RPMI8226 (cell line): ENCODE measurements at places on chromosomes 5 and 9.

- DNase-seq = no peak
Observed at GRCh38 chr5:125890511-125890931, 532.7 kb upstream of the GRAMD2B start.

DNA sequence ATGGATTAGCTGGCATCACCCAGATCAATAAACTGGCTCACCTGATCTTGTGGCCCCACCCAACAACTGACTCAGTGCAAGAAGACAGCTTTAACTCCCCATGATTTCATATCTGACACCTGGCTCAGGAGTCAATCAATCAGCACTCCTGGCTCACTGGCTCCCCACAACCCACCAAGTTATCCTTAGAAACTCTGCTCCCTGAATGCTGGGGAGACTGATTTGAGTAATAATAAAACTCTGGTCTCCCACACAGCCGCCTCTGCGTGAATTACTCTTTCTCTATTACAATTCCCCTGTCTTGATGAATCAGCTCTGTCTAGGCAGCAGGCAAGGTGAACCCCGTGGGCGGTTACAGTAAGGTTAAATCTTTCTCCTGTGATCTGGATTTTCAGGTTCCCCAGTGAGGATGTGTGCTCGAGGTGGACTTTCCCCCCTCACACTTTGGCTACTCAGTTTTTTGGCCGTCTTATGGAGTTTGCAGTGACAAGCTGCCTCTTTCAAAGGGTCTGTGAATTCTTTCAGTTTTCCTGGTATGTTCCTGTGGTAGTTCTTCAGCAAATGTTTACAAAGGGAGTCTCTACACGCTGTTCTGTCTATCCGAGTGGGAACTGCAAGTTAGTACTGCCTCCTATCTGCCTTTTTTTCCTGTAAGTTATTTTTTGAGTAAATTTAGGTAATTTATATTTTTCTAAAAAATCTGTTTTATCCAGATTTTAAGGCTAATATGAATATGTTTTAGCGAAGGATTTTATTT lies 500.2 kb upstream of the NUDT12 start:
- no peak for DNase-seq

DNA sequence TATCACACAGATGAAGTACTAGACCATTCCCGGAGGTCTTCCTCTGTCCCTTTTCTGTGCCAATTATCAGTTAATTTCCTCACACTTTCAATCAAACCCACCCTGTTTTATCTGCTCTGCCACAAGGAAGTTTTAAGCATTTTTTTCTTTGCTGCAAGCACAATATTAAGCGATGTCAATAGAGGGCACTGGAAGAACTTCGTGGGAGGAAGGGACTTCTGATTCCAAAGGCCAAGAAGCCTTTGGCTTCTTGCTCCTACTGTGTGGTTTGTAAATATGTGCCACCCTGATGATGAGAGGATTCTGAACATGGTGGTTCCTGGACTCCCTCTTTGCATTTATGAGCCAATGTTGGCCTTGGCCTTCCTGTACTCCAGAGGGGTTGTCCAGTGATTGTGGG lies 1712.5 kb upstream of the C9orf72 start:
- no peak for DNase-seq

GRCh38 chr9:91720751-91721705 lies 229.0 kb downstream of the ROR2 start:
- peak; percentile 16 for DNase-seq

DNA sequence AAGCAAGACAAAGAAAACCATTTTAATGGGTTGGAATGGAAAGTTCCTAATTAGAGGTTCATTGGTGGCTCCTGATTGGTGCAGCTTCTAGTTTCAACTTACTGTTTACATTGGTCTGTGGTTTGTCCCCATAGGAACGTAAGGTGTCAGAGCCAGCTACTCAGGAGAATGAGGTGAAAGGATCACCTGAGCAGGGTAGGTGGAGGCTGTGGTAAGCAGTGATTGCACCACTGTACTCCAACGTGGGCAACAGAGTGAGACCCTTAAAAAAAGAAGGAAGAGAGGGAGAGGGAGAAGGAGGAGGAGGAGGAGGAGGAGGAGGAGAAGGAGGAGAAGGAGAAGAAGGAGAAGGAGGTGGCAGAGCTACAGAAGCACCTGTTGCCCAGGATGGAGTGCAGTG lies 30.4 kb downstream of the KCNIP1 start:
- peak; percentile 82 for DNase-seq

DNA sequence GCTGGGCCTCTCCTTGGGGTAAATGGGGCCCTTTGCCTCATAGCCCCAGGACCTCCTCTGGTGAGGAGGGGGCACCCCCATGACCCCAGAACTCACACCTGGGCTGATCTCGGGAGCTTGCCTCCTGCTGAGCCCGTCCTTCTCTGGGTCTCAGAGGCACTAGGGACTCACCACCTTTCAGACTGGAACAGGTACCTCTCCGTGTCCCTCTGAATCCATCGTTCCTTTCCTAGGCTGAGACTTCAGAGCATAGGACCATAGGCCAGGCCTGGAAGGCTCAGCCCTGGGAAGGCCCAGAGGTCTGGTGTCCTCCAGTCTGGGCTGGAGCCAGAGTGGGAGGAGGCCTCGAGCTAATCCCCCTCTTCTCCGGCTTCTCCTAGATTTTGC lies 97.9 kb downstream of the CACNA1B start:
- no peak for DNase-seq

DNA sequence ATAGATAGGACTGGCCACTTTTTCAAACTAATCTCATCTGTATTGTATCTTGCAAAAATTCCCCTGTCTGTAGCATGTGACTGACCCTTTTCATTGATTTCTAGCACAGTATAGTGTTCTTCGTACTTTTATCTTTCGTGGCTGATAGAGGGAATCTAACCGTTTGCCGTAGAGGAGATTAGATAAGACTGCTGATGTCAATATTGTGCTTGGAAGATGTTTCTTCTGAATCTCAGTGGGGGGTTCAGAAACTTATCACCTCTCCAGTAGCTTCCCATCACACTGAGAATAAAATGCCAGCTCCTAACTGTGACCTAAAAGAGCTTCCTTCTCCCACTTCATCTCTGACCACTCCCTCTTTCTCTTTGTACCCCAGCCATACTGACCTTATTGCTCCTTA lies 25.4 kb upstream of the ALDOB start:
- DNase-seq = no peak

- no peak for DNase-seq
Observed at GRCh38 chr5:79982136-79982535, 8.9 kb downstream of the MTX3 start.

- no peak for DNase-seq
Observed at GRCh38 chr5:90809311-90810056, 250.9 kb downstream of the ADGRV1 start.

DNA sequence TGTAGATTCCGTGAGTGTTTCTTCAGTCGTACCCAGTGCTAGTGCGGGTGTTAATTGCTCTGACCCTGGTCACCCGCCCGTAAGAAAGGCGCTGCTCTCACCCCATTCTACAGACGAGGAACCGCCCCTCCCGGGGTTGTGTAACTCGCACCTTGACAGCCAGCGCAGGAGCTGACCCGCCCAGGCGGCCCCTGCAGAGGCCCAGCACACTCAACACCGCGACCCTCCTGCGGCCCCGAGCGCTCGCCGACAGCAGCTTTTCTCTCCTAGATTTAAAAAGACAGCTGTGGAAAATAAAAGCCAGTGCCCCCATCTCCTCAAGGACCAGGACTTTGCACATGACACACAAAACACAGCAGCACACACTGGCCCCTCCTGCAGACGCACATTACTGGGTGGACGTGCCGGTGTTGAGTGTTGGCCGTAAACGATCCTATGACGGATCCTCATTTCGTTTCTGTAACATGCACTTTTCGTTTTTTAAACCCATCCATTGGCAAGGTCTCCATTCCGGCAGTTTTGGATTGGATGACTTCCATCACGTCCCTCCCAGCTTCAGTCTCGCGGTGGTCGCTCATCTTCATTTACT lies 22.9 kb downstream of the OR2V2 start:
- DNase-seq = no peak

DNA sequence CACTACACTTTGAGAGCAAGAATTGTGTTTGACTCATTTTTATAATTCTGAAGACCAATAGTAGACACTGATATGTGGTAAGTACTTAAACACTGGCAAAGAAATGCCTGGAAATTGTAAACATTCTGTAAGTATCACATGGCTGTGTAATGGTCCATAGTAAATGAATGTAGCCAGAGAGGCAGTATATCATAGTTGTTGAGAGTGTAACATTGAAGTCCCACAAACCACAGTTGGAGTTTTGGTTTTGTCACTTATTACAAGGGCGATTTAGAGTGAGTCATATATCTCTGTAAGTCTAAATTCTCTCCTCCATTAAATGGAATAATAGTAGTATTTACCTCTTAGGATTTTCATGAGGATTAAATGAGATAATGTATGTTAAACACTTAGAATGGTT lies 181.1 kb upstream of the MEF2C start:
- DNase-seq = no peak

GRCh38 chr9:114696814-114697544 lies 15.0 kb upstream of the TEX48 start:
- DNase-seq = no peak

DNA sequence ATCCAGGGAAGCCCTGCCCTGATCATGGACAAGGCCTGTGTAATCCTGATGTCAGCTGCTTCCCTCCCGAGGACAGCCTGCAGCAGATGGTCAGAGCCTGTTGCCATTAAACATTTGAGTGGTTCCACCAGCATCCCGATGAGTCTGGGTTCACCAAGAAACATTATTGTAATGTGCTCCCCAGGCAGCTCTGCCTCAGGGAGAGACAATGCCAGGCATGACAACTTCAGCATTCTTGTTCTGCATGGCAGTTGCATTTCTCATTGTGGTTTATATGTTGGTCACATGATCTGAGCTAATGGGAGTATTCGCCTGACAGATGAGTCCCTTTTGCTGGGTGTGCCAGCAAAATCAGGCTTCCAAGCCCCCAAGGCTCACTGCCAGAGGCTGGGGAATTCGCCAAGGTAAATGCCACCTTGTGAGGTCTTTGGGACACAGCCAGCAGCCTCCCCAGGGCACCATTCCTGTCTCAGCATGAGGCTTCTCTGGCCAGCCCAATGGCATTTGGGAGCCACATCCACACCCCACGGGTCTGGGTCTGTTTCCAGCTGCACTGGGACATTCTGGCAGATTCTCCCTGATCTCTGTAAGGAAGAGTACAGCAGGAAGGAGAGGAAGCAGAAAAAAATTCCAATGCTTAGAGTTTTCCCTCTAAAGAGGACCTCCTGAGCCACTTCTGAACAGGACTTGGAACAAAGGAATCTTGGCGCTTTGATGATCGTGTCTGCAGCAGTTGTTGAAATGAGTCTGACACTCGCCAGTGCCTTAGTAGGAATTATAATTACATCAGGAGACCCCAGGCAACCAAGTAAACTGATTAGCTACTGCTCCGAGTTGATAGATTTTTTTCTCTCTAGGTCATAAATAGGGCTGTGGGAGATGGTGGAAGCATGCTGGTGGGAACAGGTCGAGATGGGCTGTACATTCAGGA lies 18.7 kb downstream of the KCNIP1 start:
- DNase-seq = peak; percentile 60

DNA sequence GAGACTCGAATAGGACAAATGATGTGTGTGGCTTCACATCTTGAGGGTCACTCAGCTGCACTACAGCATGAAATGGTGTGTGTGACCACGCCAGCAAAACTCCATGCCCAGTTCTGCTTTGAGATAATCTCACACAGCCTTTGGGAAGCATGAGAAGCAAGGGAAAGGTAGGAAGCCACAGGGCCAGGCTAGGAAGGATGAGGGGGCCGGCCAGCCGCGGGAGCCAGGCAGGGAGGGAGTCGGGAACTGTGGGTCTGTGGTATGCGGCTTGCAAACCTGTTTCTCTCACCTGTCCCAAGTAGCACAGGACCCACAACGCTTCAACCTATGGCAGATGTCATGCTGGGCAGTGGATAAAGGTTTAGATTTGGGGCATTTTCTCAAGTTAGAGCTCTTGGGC lies 142.0 kb downstream of the HSPA4 start:
- no peak for DNase-seq

DNA sequence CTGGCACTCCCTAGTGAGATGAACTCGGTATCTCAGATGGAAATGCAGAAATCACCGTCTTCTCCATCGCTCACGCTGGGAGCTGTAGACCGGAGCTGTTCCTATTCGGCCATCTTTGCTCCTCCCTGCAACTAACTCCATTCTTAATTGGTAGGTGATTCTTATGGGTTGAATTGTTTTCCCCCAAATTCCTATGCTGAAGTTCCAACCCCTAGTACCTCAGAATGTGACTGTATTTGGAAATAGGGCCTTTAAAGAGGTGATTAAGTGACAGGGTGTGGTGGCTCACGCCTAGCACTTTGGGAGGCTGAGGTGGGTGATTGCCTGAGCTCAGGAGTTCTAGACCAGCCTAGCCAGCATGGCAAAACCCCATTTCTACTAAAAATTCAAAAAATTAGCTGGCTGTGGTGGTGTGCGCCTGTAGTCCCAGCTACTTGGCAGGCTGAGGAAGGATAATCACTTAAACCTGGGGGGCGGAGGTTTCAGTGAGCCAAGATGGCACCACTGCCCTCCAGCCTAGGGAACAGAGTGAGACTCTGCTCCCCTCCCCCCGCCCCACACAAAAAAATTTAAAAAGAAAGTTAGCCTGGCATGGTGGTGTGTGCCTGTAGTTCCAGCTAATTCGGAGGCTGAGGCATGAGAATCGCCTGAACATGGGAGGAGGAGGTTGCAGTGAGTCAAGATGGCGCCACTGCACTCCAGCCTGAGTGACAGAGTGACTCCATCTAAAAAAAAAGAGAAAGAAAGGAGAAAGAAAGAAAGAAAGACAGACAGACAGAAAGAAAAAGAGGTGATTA lies 25.2 kb upstream of the FOCAD start:
- peak; percentile 5 for DNase-seq

GRCh38 chr5:83802686-83803085 lies 82.0 kb upstream of the HAPLN1 start:
- no peak for DNase-seq

- DNase-seq = no peak
Observed at GRCh38 chr9:2955575-2955974, 111.7 kb upstream of the PUM3 start.

- DNase-seq = no peak
Observed at GRCh38 chr5:135842737-135843136, 8.3 kb downstream of the SLC25A48 start.

DNA sequence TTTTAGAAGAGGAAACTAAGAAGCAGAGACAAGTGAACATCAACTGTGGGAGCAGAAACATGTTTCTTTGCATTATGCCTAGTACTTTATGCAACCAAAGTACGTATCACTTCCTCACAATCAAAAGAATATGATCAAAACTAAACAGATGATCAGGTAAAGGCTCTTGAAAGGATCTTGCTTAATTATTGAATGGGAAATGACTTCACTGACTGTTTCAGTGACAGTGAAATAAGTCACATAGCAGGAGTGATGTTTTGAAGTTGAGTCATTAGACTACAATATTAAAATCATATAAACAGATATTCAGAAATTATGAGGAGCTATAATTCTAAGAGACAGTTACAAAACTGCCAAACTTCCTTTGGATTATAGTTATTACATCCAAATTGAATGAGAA lies 527.3 kb downstream of the MTRR start:
- DNase-seq = no peak

GRCh38 chr9:89046832-89047231 lies 55.6 kb downstream of the S1PR3 start:
- no peak for DNase-seq

DNA sequence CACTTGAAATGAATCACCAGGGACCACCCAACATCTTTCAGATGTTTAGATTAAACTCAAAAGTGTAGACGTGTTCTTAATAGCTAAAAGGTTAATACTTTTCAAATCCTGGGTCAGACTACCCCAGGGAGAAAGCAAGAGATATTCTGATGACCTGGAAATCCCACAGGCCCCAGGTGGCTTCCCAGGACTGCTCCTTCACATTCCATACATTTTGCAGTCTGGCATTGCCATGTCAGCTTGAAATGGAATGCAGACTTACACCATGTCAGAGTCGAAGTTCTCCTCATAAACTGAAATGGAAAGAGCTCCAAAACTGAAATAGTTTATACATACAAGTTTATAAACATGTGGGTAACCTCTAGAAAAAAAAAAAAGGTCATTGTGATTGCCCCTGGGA lies 61.5 kb downstream of the TMEM167A start:
- DNase-seq = no peak
